Suppressor macrophage treated with lipopolysaccharide for 4 hours (primary cell): ENCODE measurements at places on chromosomes 7 and 10.

GRCh38 chr7:2394566-2395082, 8.8 kb upstream of the CHST12 start:
- no peak for DNase-seq

GRCh38 chr7:141208539-141208938, 134.7 kb downstream of the TMEM178B start:
- no peak for DNase-seq

DNA sequence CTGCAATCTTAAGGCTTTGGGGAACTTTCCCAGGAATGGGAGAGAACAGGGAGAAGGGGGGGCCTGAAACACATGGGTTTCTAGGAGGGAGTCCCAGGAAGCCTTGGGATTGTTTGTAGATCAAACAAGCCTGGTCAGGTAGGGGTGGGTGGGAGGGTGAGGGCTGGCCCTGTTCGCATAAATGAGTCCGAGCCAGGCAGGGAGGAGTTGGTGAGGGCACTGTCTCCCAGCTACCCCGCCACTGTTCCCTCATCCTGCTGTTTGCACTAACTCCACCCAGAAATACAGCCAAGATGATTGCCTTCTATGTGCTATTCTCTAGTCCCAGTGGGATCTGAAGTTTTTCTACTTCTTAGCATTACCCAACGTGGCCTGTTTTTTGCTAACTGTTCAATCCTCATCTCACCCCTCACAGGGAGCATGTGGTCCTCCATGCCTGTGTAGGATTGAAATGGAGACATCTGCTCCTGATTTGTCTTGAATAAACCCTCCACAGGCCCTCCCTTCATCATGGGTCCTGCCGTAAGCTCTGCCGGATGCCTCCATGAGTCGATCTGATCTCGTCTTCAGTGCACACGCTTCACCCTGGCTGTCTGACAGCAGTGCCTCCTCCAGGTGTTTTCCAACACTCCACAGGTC, 257.0 kb downstream of the COBL start:
- DNase-seq, result no peak

- no peak for DNase-seq
These were observed 441 bp upstream of the VENTX start for GRCh38 chr10:133237241-133237587.

- peak; percentile 61 for DNase-seq
These were observed at the start of gene ABCB1 for GRCh38 chr7:87600130-87601124. ABCB1 (minus strand) TSS chr7:87600884; CDS start chr7:87600184, 700 bp downstream.

GRCh38 chr10:21993360-21994001, 10.0 kb downstream of the DNAJC1 start:
- peak; percentile 50 for DNase-seq

GRCh38 chr7:29851487-29851886, 45.2 kb downstream of the WIPF3 start:
- no peak for DNase-seq

DNA sequence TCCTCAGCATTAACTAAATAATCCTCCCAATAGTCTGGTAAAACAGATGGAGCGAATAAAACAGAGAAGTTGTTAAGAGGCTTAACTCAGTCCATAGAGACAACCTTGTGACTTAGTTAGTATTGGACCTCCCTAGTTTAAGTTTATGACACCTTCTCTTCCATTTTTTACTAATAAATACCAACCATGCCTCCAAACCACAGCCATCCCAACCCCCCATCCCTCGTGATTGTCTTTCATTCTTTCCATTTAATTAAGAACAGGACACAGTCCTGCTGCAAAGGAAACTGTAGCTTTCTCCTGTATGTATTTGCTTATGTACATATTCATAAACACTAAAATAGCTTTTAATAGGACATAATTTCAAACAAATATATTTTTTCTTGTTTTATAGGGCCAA, 238.2 kb downstream of the SEMA3D start:
- no peak for DNase-seq
